ENCODE measurements at places on chromosomes 2 and 18.
A peak's percentile ranks its signal among the peaks of the same experiment; 100 is the strongest.

- DNase-seq = no peak
Measured at GRCh38 chr2:66344087-66344663, 90.8 kb upstream of the MEIS1 start.

- no peak for DNase-seq
Measured at GRCh38 chr2:37976411-37976810, 51.3 kb downstream of the RMDN2 start.

GRCh38 chr18:73688161-73688560 is 459.5 kb downstream of the FBXO15 start:
- DNase-seq = no peak

DNA sequence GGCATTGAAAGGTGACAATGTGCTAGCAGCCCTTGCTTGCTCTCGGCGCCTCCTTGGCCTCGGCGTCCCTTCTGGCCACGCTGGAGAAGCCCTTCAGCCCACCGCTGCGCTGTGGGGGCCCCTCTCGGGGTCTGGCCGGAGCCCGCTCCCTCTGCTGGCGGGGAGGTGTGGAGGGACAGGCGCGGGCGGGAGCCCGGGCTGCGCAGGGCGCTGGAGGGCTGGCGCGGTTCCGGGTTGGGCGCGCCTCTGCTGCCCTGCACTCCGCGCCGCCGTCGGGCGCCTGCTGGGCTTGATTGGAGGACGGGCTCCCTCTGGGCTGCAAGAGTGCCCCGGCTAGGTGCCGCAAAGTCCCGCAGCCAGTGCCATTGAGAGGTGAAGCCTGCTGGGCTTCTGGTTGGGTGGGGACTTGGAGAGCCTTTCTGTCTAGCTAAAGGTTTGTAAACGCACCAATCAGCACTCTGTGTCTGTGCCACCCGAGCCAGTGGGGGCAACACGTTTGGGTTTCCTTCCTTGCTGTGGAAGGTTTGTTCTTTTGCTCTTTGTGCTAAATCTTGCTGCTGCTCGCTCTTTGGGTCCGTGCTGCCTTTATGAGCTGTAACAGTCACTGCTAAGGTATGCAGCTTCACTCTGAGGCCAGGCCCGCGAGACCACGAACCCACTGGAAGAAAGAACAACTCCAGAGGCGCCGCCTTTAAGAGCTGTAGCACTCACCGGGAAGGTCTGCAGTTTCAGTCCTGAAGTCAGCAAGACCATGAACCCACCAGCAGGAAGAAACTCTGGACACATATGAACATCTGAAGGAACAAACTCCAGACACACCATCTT is 14.8 kb upstream of the IMP4 start:
- peak; percentile 47 for DNase-seq

DNA sequence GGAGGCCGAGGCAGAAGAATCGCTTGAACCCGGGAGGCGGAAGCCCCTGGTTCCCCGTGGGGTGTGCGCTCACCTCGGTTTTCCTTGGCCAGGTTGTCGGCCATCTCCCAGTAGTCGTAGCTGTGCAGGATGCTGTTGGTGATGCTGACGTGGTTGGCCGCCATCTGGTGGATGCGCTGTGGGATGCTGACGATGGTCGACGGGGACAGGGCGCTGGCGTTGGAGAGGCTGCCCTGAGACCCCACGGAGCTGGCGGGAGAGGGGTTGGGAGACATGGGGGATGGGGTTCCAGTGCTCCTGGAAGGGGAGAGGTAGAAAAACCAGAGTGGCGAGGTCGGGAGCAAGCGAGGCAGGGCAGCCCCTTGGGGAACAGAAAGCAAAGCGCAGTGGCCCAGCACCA is 64.4 kb upstream of the REV1 start:
- no peak for DNase-seq
